ENCODE measurements at places on chromosomes 16 and 17.

DNA sequence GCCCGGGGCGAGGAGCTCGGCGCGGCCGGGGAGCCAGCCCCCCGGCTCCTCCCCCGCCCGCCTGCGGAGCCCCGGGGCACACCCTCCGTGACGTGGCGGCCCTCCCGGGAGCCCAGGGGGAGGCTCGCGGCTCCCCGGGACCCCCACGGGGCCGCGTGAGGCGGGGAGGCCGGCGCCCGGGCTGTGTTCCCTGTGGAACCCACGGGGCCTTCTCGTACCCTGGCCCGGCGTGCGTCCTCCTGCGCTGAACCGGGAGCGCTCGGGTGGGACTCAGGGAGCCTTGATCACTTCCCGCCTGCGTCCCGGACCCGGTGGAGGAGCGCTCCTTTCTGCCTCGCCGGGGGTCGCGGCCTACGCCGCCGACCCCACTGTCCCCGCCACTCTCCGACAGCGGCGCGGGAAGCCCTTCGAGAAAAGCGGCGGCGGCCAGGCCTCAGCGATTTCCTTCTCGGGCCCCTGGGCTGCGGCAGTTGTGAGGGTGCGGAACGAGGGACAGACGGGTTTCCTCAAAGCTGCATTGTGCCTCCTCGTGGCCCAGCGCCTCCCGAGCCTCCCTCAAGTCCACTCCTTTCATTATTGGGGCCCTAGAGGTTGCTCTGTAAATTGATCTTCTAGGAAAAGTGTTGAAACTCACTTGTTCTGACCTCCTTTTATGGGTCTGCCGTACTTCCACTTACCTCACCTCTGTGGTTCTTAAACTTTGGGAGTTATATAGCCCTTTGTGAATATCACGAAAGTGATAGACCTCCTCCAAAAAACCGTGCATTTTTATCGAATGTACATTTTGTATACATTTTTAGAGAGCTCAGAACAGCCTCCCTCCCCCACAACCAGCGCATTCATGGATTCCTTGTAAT lies 597 bp downstream of the LIG3 start:
- DNase-seq: peak; percentile 88

GRCh38 chr16:11539641-11540050 lies 47.1 kb downstream of the LITAF start:
- DNase-seq: no peak

DNA sequence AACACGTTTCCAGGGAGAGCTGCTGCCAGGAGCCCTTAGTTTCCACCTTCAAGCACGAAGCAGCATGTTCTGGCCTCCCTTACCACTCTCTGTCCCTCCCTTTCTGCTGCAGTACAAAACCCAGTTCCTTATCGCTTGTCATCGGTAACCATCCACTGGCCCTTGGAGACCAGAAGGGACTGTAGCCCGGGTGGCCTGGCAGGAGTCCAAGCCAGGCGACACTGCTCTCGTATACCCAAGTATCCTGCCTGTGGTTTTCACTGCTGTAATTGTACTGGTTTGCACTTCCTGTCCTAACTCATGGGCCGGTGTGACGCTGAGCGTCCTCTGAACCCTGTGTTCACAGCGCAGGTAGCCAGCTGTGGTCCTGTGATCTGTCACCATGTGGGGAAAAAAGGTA lies 81.1 kb downstream of the MAF start:
- DNase-seq: no peak

- no peak for DNase-seq
These were observed 244.7 kb downstream of the RBFOX3 start for GRCh38 chr17:79365836-79366770.

DNA sequence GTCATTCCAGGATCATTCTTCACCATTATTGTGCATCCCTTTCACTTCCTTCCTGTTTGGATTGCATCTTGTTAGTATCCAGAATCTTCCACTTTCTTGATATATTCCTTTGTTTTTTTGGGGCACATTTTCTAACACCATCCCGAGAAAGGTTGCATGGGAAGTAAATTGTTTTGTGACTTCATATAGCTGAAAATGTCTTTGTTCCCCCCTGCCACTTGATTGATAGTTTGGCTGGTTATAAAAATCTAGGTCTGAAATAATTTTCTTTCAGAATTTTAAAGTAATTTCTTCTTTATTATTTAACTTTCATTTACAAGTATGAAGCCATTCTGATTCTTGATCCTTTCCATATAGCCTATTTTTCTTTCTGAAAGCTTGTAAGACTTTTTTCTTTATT lies 32.7 kb downstream of the GAN start:
- DNase-seq: no peak

- no peak for DNase-seq
These were observed 25.4 kb upstream of the NSRP1 start for GRCh38 chr17:30091121-30091670.

- DNase-seq: no peak
These were observed 22.5 kb downstream of the SPPL2C start for GRCh38 chr17:45867171-45867570.

DNA sequence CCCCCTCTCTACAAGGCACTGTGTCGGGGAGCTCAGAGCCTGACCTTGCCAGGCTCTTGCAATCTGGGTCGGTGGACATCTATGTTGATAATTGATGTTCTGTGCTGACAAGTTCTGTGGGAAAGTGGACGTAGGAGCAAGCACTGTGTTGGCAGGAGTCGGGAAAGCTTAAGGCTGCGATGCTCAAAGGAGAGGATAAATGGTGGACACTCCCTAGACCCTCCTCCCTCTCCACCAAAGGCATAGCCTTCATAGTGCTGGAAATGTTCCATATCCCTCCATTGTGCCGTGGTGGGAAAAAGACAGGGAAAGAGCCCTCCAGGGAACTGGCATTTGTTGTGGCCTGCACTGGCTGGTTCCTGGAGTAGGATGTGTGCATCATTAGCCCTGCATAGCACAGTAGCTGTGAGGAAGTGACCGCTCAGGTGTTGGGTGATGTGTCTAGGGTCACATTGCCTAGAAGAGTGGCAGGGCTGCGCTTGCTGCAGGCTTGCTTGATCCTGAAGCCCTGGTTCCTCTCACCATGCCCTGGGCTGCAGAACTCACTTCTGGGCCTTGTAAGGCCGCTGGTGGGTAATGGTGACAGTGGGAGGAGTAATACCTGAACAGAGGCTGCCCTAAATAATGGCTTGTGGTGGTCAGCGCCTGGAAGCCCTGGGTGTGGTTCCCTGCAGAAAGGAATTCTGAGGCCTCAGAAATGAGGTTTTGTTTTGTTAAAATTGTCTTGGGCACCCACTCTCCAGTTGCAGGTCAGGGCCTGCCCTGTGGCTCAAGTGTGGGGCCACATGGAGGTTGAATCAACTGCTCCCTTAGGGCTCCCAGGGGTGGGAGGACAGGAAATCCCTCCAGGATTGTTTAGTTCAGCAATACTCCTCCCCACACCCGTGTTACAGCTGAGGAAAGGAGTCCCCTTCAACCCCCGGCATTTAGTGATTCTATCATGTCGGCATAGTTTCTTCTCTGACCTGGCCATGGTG lies 62.6 kb downstream of the KSR1 start:
- no peak for DNase-seq

GRCh38 chr17:47952171-47953021 lies 5.3 kb downstream of the PRR15L start:
- no peak for DNase-seq

- no peak for DNase-seq
These were observed 529.1 kb downstream of the HS3ST4 start for GRCh38 chr16:26220894-26221293.

GRCh38 chr17:43665084-43665936 lies 3.6 kb upstream of the MEOX1 start:
- DNase-seq: peak; percentile 64

DNA sequence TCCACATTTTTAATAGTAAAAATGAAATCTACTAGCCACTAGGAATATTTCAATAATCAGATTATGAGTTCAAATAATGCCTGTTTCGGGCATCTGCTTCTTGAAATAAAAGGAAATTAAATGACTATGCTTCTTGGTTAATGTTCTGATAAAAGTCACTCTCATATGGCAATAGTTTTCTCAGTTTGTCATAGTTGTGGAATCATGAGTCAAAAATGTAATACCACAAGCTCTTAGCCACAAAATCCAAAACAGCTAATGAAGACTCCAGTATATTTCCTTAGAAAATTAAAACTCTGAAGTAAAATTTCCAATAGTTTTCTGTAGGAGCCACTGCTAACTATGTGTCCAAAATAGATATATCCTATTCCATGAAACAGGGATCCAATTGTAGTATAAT lies 676.3 kb upstream of the CDH8 start:
- no peak for DNase-seq

- no peak for DNase-seq
These were observed 48.0 kb upstream of the RBFOX3 start for GRCh38 chr17:79658811-79659207.

DNA sequence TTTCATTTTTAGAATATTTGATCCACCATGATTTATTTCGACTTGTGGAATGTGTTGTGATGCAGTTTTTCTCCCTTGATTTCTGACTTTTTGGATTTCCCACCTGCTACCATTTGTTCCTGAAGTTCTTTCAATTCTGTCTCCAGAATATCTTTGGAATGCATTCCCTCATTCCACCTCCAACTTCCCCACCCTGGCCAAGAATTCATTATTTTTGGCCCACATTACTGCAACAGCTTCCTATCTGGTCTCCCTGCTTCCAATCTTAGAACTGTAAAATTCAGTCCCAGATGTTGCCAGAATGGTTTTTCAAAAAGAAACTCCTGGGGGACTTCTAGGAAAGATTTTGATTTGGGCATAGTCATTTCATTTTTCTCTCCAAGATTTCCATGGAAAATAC lies 182.3 kb upstream of the HS3ST4 start:
- DNase-seq: no peak

DNA sequence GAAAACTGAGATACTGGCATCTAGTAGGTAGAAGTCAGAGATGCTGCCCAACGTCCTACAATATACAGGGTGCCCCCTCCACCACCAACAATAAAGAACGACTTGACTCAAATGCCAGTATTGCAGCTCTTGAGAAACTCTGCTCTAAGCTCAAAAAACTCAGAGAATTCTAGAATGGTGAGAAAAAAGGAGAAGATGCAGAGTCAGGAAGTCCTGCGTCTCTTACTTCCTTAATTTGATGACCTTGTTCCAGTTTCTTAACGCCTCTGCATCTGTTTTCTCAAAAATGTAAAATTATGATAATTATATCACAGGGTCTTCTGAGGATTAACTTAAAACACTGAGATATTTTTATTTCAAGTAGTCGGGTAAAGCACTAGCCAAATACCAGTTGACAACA lies 1.7 kb upstream of the HSBP1 start:
- DNase-seq: no peak
